ENCODE measurements at places on chromosomes 5 and 9.

DNA sequence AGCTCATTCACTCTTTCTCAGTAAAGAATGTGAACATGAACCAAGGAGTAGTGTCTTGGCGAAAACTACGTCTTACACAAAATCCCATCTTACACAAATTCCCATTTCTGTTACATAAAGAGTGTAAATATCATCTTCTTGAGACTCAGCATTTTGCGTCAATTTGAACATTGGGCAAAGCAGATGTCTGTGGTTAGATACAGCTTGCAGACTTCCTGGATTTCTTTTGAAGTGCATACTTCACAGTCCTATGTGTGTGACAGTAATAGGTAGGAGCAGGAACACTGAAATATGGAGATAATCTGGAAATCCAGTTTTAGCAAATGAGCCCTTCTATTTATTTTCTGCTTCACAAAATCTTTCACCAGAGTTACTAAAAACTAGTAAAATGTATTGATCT lies 58.8 kb downstream of the C6 start:
- H3K27ac ChIP-seq = no peak overlapping the region
- H3K4me1 ChIP-seq = no peaks in the 10 kb centered on the region
- no peak overlapping the region for H3K4me3 ChIP-seq
- peaks cover 4% of the 10 kb centered on the region for H3K27me3 ChIP-seq
- no peak for DNase-seq

DNA sequence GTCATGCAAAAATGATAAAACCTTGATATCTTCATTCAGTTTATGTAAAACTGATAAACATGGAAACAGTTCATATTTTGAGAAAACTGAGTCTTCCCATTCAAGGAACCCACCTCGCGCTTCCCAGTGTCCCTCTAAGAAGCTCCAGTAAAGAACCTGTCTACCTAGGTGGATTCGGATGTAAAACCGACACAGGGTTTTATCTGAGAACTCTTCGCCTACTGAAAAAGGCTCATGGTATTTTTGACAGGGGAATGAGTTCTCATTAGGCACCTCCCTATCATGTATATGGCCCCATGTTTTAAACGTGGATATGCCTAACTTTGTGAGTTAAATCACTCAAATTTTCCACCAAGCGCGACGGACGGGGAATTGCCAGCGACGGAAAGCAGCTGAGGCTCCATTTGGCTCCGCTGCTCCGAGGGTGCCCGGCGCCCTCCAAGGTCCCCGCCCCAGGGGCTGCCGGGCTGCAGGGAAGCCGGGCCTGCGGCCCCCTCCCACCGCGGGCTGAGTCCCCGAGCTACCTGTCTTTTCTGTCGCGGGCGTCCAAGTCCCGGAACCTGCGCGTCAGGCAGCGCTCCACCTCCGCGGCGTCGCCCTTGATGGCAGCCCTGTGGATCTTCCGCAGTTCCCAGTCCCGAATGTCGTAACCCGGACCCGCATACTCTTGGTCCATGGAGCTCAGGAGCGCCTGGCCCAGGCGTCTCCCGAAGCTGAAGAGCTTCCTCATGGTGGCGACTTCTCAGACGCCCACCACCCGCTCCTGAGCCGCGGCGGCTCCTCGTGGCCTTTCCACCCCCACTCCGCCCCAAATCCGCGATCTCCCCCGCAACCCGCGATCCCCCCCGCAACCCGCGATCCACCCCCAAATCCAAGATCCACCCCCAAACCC lies 594 bp downstream of the ANKRD18A start:
- peaks cover 8% of the 10 kb centered on the region for H3K36me3 ChIP-seq
- peaks cover 75% of the 10 kb centered on the region for H3K27me3 ChIP-seq
- peaks cover 9% of the 10 kb centered on the region for H3K4me1 ChIP-seq
- DNase-seq = peak; percentile 51
- no peak overlapping the region for H3K27ac ChIP-seq

DNA sequence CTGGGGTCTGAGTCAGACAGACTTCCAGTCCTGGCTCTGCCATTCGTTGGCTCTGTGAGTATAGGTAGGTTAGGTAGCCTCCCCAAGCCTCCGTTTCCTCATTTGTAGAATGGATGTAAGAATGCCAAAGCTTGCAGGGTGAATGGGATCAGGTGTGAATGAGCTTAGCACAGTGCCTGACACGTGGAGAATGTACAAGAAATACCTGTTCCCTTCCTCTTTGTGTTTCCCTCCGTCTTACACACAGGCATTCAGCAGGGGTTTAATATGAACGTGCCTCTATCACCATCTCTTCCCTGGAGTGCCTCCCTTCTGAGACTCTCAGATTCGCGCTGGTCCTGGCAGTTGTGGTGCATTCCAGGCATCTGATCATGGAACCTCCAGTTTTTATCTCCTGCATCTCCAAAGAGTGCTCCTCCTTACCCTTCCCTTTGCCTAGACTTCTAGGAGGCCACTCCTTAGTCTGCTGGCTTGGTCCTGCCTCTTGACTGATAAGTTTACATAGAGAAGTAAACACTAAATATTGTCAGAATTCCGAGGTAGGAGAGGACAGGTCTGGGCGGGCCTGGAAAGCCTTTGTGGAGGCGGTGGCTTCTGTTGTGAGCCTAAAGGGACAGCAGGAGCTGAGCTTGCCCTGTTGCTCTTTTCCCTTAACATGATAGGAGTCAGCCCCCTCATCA lies 199.4 kb downstream of the AOPEP start:
- H3K4me3 ChIP-seq = no peak overlapping the region
- no peaks in the 10 kb centered on the region for H3K27me3 ChIP-seq
- no peak for DNase-seq
- H3K27ac ChIP-seq = no peak overlapping the region
- peaks cover 19% of the 10 kb centered on the region for H3K36me3 ChIP-seq

- DNase-seq = no peak
- no peak overlapping the region for H3K4me3 ChIP-seq
- H3K36me3 ChIP-seq = no peaks in the 10 kb centered on the region
- no peak overlapping the region for H3K27ac ChIP-seq
- no peaks in the 10 kb centered on the region for H3K27me3 ChIP-seq
Observed at GRCh38 chr5:157602505-157602904, 26.9 kb upstream of the ADAM19 start.

DNA sequence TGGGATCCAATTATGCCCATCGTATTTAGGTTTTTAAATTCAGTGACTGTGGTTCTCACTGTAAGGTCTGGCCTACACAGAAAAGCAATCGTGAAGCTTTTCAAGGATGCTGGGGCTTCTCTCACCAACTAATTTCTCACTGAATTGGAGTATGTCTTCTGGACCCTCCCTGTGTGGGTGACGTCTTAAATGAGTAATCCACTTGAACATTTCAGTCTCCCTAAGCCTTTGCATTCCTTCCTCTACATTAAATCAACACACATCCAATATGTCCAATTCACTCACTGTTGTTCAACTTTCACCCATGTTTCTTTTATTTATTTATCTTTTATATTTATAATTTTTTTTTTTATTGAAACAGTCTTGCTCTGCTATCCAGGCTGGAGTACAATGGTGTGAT lies 12.5 kb upstream of the BTF3 start:
- no peak for DNase-seq
- no peaks in the 10 kb centered on the region for H3K36me3 ChIP-seq
- H3K4me3 ChIP-seq = no peak overlapping the region
- peaks cover 19% of the 10 kb centered on the region for H3K4me1 ChIP-seq

DNA sequence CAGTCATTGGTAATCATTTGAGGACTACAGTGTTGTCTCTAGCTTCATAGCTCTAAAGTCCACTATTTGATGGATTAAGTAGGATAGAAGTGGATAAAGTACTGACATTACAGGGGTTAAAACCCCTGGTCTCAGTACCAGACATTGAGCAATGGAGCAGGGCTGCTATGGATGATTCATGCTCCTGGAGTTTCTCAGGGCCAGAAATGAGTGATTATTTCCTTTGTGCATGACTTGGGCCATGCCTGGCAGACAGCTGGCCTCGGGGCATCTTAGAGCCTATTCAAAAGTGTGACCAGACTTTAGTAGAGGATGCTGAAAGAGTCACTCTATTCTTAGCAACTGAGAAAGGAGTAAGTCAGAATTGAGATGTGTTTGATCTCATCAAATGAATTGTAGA lies 350.7 kb upstream of the TLE4 start:
- no peaks in the 10 kb centered on the region for H3K36me3 ChIP-seq
- H3K27me3 ChIP-seq = peaks cover 4% of the 10 kb centered on the region
- H3K4me3 ChIP-seq = no peak overlapping the region
- H3K27ac ChIP-seq = no peak overlapping the region
- no peak for DNase-seq
- H3K4me1 ChIP-seq = no peaks in the 10 kb centered on the region

GRCh38 chr5:149759563-149759962 lies 29.5 kb downstream of the PPARGC1B start:
- H3K4me3 ChIP-seq = no peak overlapping the region
- H3K27ac ChIP-seq = no peak overlapping the region
- H3K27me3 ChIP-seq = no peaks in the 10 kb centered on the region
- no peaks in the 10 kb centered on the region for H3K36me3 ChIP-seq
- H3K4me1 ChIP-seq = peaks cover 18% of the 10 kb centered on the region
- DNase-seq = no peak

DNA sequence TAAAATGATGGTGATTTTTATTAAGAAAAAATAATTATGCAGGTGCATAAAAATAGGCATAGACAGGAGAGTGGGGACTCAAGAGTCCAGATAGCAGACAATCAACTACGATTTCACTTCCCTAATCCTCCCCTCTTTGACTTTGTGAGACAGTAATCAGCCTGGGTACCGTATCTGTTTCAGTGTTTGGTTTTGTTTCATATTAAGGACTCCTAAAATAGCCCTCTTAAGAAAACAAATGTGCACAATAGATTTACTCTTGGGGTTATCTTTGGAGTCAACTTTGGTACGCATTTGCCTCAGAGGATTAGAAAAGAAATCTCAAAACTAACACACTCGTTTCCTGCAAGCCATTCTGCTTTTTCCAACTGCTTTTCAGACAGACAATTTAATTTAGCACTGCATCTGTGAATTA lies 96.3 kb downstream of the ZNF608 start:
- H3K4me1 ChIP-seq = peaks cover 85% of the 10 kb centered on the region
- no peak for DNase-seq
- no peaks in the 10 kb centered on the region for H3K27me3 ChIP-seq
- H3K36me3 ChIP-seq = peaks cover 51% of the 10 kb centered on the region
- H3K27ac ChIP-seq = peak overlapping the region; percentile 75
- H3K4me3 ChIP-seq = no peak overlapping the region

- peaks cover 5% of the 10 kb centered on the region for H3K4me1 ChIP-seq
- peaks cover 8% of the 10 kb centered on the region for H3K36me3 ChIP-seq
- H3K27me3 ChIP-seq = no peaks in the 10 kb centered on the region
- H3K4me3 ChIP-seq = no peak overlapping the region
- no peak for DNase-seq
- H3K27ac ChIP-seq = no peak overlapping the region
Observed at GRCh38 chr5:21574961-21575360, 1278.2 kb downstream of the CDH12 start.

DNA sequence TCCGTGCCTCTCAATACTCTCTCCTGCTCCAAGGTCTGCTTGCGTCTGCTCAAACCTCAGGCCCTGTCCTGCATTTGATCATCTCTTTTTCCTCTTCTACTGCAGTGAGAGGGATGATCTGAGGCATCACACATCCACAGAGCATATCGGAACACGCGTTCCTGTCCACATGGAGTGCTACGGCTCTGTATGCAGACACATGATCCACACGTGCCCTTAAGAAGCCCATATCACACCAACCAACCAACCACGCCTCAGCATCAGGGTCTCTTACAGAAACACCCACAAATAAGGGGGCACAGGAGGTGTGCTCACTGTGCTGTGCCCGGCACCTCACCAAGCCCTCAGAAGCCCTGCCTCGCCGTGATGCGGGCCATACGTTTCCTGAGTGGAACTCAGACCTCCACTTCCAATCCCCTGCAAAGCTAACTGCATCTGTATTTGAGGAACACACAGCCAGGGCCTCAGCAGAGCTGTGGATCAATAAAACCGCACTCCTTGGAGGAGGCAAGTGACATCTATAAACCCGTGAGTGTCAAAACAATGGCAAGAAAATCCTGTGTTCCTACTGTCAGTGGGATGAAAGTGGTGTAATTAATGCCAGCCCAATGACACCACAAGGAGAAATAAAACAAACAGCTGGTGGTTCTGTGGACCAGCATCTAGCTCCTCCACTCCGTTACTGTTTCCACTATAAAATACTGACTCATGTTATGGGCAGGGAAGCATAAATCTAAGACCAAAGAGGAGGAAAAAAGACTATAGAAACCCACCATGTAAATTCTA lies 40.4 kb downstream of the AK8 start:
- no peak overlapping the region for H3K27ac ChIP-seq
- DNase-seq = no peak
- H3K4me1 ChIP-seq = peaks cover 43% of the 10 kb centered on the region
- peaks cover 12% of the 10 kb centered on the region for H3K27me3 ChIP-seq
- no peak overlapping the region for H3K4me3 ChIP-seq
- no peaks in the 10 kb centered on the region for H3K36me3 ChIP-seq

- H3K4me1 ChIP-seq = peaks cover 23% of the 10 kb centered on the region
- no peak for DNase-seq
- no peak overlapping the region for H3K4me3 ChIP-seq
- H3K36me3 ChIP-seq = no peaks in the 10 kb centered on the region
- H3K27me3 ChIP-seq = peaks cover 3% of the 10 kb centered on the region
Observed at GRCh38 chr5:59583151-59583809, 310.2 kb downstream of the PDE4D start.

- peaks cover 16% of the 10 kb centered on the region for H3K4me1 ChIP-seq
- no peak overlapping the region for H3K27ac ChIP-seq
- no peaks in the 10 kb centered on the region for H3K36me3 ChIP-seq
- DNase-seq = no peak
- H3K27me3 ChIP-seq = peaks cover 17% of the 10 kb centered on the region
- no peak overlapping the region for H3K4me3 ChIP-seq
Observed at GRCh38 chr5:115557667-115558387, 13.3 kb upstream of the FEM1C start.

DNA sequence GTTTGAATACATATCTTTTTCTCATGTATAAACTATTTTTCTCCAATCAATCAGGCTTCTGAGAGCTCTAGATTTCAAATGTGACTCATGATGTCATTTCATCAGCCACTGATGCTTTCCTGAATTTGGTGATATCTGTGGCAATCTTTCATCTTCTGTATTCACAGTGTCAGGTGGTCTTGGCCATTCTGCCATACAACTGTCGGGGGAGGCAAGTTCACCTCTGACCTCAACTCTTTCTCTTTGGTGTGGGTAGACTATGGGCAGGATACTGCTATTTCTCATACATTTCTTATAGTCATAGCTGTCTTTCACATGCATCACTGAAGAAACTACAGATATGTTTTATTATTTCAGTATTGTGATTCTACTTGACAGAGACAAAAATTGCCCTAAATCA lies 414.1 kb upstream of the MEF2C start:
- no peak for DNase-seq
- no peak overlapping the region for H3K27ac ChIP-seq
- no peaks in the 10 kb centered on the region for H3K27me3 ChIP-seq
- no peaks in the 10 kb centered on the region for H3K36me3 ChIP-seq

DNA sequence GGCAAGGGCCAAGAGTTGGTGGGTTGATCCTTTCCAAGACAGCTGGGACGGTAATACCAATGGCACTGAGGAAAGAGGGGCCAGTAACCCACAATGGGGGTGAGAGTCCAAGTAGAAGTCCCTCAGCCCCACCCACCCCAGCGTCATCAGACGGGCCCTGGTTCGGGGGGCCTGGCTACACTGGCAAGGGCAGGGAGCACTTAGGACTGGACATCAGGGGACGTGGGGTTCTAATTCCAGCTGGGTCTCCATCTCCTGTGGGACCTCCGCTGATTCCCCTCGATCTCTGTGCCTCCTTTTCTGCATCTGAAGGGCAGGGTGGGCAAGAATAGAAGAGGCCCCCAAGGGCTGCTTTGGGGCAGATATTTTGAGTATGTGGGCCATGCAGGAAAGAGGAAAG lies 53.5 kb upstream of the FCN1 start:
- H3K4me3 ChIP-seq = no peak overlapping the region
- DNase-seq = no peak
- peaks cover 47% of the 10 kb centered on the region for H3K27me3 ChIP-seq
- no peaks in the 10 kb centered on the region for H3K36me3 ChIP-seq
- peaks cover 40% of the 10 kb centered on the region for H3K4me1 ChIP-seq
- H3K27ac ChIP-seq = no peak overlapping the region

All from nephron progenitor cell (in vitro differentiated cells).